ENCODE measurements at places on chromosomes 11 and 22. TPM values are rescaled to one million over a fixed set of nuclear protein-coding genes. Genes with fewer than 3 reads are reported as not detected.

The ANO3 gene
- 0.28 TPM for total RNA-seq

The GLYATL2 gene
- total RNA-seq: not detected

The TMEM184B gene
- total RNA-seq: 51.6 TPM

The SLC22A9 gene
- not detected for total RNA-seq

The PLET1 gene
- total RNA-seq: not detected

The OR5T1 gene
- total RNA-seq: not detected

The CD6 gene
- 2.2 TPM for total RNA-seq

DNA sequence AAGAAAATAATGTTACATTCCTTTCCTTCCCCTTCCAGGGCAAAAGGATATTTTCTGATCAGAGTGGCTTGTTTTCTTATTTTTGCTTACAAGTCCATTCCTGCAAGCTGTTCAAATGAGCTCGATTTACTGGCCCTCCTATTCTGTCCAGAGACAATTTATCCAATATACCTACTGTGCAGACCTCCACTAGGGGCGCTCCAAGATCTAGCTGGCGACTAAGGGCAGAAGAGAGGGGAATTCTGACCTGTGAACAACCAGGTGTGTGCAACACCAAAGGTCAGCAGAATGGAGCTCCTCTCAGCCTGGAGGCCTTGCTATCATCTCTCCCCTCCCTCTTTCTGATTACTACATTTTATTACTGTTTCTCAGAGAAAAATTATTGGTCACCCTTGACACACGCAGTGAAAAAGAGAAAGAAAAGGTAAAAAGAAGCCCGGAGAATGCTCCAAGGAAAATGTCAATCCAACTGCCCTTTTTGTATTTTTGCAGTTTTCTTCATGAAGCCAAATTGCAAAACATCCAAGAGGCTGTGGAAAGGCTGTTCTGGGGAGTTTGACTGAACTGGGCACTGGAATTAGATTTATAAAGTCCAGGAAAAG, 3.2 kb downstream of the SEZ6L start:
- peaks cover 42% of the 10 kb centered on the region for H3K27me3 ChIP-seq
- no peak overlapping the region for H3K27ac ChIP-seq
- peaks cover 5% of the 10 kb centered on the region for H3K4me1 ChIP-seq
- H3K4me3 ChIP-seq: no peak overlapping the region
- DNase-seq: peak; percentile 23

GRCh38 chr22:42364604-42365110, 67.5 kb downstream of the NFAM1 start:
- peaks cover 28% of the 10 kb centered on the region for H3K4me1 ChIP-seq
- H3K27ac ChIP-seq: peak overlapping the region; percentile 63
- H3K4me3 ChIP-seq: no peak overlapping the region
- no peaks in the 10 kb centered on the region for H3K27me3 ChIP-seq
- no peaks in the 10 kb centered on the region for H3K36me3 ChIP-seq

DNA sequence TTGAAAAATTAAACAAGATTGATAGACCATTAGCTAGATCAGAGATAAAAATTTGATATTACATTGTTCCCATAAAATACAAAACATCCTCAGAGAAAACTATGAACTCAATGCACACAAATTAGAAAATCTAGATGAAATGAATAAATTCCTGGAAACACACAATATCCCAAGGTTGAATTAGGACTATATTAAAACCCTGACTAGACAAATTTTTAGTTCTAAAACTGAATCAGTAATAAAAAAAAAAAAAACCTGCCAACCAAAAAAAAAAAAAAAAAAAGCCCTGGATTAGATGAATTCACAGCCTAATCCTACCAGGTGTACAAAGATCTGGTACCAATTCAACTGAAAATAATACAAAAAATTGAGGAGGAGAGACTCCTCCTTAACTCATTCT, 5.5 kb upstream of the OR8K1 start:
- H3K27ac ChIP-seq: no peak overlapping the region
- DNase-seq: no peak
- no peaks in the 10 kb centered on the region for H3K36me3 ChIP-seq
- no peaks in the 10 kb centered on the region for H3K27me3 ChIP-seq

DNA sequence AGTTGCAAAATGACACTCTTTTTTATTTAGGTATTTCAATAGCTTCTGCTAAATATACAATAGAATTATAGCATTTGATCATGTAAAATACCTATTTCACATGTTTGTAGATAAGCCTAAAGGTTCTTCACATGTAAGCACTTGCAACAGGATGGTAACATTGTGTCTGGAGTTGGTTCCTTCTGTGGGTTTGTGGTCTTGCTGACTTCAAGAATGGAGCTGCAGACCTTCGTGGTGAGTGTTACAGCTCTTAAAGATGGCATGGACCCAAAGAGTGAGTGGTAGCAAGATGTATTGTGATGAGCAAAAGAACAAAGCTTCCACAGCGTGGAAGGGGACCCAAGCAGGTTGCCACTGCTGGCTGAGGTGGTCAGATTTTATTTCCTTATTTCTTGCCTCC, 246.4 kb upstream of the PDGFD start:
- no peak overlapping the region for H3K4me3 ChIP-seq
- no peaks in the 10 kb centered on the region for H3K27me3 ChIP-seq

DNA sequence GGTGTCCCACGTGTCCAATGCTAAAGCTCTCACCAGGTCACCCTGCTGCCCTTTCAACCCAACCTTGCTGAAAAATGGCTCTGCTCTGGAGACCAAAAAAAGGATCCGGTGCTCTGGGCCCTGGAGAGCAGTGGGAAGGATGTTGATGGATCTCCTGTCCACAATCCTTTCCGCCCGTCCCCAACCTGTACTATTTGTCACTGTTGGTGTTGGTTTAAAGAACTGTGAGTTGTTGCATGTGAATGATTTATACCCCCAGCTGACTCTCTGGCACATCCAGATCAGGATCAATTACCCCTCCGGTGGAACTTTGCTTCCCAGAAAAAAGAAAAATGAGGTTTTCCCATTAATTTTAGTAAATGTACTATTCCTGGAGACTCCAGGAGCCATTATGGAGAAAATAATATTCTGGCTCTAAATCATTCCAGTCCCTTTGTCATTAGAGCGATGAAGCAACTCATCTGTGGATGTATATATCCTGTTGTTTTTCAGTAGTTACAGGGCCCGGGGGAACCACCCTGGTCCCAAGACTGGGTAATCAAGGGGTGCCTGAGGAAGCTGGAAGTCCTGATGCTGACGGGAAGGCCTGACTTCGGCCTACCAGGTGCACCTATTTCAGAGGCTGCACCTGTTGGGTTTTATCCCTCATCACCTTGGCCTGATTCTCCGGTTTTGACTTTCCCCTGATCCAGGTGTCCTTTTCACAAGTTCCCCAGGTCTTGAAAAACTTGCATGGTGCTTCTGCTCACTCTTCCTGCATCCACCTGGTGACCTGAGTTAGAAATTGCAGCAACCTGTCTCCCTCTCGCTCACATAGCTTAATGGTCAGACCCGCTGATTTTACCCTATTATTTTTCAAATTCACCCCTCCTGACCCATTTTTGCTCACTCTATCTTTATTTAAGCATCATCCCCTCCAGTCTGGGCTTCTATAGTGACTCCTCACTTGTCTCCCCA, 209.2 kb upstream of the SEZ6L start:
- no peak overlapping the region for H3K4me3 ChIP-seq
- no peaks in the 10 kb centered on the region for H3K27me3 ChIP-seq
- no peak overlapping the region for H3K27ac ChIP-seq
- no peaks in the 10 kb centered on the region for H3K36me3 ChIP-seq

DNA sequence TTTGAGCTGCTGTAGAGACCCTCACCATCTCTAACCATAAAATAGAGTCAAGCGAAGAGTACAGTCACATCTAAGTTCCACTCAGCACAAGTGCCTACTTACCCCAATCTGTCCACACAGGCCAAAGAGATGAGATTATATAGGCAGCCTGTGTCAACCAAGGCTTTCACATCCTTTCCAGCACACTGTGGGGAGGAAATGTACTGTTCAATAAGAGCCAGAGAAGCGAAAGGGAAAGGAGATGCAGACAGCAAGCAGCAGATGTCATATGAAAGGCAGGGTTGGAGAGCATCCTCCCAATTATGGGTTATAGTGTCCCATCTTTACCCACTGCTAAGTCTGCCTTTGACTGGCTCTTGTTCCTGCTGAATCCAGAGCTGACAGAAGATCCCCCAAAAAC, 16.4 kb downstream of the NRIP3 start:
- H3K36me3 ChIP-seq: no peaks in the 10 kb centered on the region
- peaks cover 12% of the 10 kb centered on the region for H3K4me1 ChIP-seq
- no peak overlapping the region for H3K4me3 ChIP-seq
- DNase-seq: no peak

DNA sequence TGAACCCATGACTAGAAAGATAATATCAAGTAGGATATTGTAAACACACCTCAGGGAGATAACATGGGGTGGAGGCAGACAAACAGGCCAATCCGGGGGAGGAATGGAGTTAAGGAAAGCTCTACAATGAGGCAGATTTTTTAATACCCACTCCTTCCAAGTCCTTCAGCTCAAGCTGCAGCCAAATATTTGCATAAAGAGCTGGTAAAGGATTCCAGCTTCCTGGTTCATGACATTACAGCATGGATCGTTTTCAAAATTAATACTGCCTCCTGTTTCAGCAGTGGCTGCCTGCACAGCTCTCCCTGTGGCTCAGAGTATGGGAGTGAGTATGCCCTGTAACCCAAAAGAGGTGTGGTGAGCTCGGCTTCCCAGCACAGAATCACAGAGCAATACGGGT, 5.1 kb downstream of the POU2AF3 start:
- no peak overlapping the region for H3K4me3 ChIP-seq
- H3K36me3 ChIP-seq: no peaks in the 10 kb centered on the region
- DNase-seq: no peak

DNA sequence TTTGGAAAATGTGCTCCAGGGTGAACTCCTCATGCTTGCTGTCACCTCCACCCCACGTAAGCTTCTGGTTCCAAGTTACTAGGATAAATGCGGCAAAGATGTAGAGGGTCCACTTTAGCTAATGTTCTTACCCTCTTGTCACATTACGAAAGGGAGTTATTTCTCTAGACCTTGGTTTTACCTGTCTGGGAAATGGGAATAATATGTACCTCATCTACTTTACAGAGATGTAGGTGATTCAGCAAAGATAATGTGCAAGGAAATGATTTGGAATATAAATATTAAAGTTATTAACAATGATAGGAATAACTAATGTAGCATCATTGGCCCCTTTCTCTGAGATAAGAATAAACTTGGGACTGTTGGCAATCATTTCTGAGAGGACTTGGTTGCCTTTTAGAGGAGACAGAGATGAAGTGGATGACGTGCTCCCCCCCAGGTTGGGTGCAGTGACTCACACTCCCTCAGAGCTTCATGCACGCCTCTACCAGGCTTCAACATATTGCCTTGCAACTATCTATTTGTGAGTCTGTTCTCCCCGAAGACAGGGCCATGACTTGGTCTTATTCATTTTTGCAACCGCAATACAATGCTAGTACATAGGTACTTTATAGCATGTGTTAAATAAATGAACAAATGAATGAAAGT, 97.1 kb downstream of the ME3 start:
- no peak overlapping the region for H3K4me3 ChIP-seq
- no peaks in the 10 kb centered on the region for H3K27me3 ChIP-seq
- no peaks in the 10 kb centered on the region for H3K36me3 ChIP-seq
- peak; percentile 36 for DNase-seq

DNA sequence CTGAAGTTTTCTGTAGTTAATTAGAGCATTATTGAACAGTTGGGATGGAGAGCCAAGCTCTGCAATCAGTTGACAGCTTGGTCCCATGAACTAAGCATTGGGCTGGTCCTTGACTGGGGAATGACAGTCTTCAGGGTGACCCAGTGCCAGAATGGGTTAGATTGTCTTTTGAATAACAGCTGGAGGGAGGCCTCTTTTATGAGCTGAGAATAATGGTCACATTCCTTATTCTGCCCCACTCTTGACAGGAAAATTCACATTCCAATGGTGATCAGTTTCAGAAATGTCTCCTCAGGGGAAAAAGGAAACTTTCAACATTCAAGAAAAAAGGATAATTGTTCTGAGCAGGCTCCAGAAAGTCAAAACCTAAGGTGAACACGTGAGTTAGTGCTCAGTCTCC, 113.9 kb downstream of the KIRREL3 start:
- no peaks in the 10 kb centered on the region for H3K27me3 ChIP-seq
- no peaks in the 10 kb centered on the region for H3K36me3 ChIP-seq
- no peak overlapping the region for H3K4me3 ChIP-seq
- no peaks in the 10 kb centered on the region for H3K4me1 ChIP-seq

GRCh38 chr11:30753504-30753903, 167.4 kb upstream of the MPPED2 start:
- DNase-seq: no peak
- H3K27me3 ChIP-seq: no peaks in the 10 kb centered on the region
- H3K36me3 ChIP-seq: no peaks in the 10 kb centered on the region
